ENCODE measurements at places on chromosomes 6 and 20.

GRCh38 chr20:40683221-40683893 is 5.7 kb downstream of the MAFB start:
- no peak for DNase-seq

GRCh38 chr6:56246881-56247653 is at the start of gene COL21A1:
TSS of gene COL21A1 (minus strand) at chr6:56247580. CDS start at chr6:56182618, 64,962 bp downstream.
- DNase-seq: no peak

DNA sequence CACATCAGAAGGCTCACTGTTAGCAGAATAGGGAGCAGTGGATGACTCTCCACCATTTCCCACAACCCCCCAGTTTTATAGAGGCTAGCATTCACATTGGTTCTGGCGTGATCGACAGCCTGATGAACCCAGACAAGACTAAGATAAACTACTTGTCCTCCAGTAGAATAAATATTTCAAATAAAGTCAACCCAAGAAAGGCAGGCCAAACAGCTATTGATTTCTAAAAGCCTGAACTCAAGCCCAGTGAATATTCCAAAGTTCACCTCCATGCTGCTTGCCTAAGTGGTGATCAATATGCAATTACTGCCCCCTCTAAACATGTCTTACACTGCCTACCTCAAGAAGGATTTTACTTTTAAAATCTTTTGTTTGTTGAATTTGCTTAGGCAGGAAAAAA is 104.5 kb downstream of the CTNNBL1 start:
- DNase-seq: no peak

DNA sequence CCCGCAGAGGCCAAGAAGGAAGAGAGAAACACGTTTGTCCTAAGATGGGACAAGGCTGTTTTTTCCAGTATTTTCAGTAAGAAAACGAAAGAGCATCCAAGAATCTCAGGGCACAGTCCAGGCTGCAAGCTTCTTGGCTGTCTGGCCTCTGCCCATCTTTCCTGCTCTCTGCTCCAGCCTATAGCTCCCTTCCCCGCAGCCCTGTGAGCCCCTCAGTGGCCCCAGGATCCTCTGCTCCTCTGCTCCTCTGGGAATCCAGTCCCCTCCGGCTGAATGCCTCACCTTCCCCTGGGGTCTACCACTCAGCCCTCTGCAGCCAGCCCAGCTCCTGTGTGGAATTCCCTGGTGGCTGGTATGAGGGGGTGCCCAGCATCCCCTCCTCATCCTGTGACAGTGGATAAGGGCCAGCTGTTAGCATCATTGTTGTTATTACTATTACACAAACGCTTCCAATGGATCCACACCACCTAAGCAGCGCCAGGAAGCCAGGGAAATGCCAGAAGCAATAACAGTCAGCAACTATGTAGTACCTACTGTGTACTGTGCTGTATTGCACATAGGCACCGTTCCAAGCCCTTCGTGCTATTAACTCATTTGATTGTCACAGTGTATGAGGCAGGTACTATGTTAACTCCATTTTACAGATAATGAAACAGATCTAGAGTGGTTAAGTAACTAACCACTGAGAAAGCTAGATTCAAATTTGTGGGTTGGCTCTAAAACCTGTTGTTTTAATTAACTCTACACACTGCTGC is 60.3 kb upstream of the PTPN1 start:
- no peak for DNase-seq
